ENCODE measurements at places on chromosomes 1 and 21. TPM values are rescaled to one million over a fixed set of nuclear protein-coding genes. Genes with fewer than 3 reads are reported as not detected.

DNA sequence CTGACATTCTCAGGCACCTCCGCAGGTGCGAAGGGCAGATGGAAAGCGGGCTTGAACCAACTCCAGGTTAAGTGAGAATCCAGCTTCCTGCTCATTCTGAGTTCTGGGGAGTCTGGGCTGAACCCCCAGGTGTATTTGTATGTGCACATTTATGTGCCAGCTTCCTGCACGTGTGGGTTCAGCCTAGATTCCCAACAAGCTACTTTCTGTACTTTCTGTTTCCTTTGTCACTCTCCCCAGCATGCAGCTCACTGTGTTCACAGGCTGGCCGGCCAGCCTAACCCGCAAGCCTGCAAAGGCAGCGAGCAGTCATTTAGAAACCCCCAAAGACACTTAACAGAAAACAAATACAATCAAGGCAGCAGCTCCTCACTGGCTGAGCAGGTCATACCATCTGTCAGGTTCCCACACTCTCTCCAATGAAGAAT lies 1.3 kb upstream of the IL19 start:
- no peak for DNase-seq

GRCh38 chr1:192983349-192983980 lies 75.7 kb downstream of the UCHL5 start:
- DNase-seq, result no peak

DNA sequence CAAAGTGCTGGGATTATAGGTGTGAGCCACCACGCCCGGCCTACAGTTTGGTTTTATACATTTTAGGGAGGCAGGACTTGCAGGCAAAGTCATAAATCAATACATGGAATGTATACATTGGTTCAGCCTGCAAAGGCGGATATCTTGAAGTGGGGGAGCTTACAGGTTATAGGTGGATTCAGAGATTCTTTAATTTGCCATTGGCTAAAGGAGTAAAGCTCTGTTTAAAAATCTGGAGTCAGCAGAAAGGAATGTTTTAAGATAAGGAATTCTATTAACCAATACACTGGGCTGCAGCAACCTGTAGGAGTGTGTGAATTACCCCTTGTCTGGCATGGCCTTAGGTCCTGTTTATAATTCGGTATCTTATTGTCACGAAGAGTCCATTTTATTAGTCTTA lies 57.6 kb downstream of the OPTC start:
- no peak for DNase-seq

GRCh38 chr21:35529171-35529863 lies 480.2 kb upstream of the RUNX1 start:
- peak; percentile 41 for DNase-seq

The WDR3 gene
- 20.8 TPM for polyA plus RNA-seq

DNA sequence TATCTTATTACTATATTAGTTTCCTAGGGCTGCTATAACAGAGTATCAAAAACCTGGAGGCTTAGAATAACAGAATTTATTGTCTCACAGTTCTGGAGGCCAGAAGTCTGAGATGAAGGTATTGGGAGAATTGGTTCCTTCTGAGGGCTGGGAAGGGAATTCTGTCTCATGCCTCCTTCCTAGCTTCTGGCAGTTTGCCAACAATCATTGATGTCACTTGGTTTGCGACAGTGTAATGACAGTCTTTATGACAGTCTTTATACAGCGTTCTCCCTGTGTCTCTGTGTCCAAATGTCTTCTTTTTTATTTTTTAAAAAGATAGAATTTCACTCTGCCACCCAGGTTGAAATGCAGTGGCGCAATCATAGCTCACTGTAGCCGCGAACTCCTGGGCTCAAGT lies 15.8 kb upstream of the CENPF start:
- no peak for DNase-seq

DNA sequence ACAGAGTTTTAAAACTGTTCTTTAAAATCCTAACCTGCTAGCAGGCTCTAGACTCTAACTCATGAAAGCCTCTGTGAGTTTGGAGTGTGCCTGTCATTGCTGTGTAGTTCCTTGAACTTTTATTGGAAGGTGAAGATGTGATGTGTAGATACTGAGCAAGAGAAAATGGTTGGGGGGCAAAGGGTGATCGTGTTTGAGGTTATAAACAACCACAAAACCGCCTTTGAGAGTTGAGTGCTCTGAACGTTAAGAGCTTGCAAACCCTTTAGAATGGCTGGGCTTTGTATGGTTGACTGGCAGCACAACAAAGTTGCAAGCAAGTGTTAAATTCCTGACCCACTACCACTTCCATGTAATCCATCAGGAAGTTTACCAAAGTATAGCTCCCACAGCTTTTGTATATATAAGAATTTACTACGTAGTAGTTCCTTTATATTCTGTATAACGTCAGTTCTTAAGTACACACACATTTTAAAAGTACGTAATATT lies 19.6 kb downstream of the BACE2 start:
- no peak for DNase-seq

The ZSWIM5 gene
- 0.61 TPM for polyA plus RNA-seq

DNA sequence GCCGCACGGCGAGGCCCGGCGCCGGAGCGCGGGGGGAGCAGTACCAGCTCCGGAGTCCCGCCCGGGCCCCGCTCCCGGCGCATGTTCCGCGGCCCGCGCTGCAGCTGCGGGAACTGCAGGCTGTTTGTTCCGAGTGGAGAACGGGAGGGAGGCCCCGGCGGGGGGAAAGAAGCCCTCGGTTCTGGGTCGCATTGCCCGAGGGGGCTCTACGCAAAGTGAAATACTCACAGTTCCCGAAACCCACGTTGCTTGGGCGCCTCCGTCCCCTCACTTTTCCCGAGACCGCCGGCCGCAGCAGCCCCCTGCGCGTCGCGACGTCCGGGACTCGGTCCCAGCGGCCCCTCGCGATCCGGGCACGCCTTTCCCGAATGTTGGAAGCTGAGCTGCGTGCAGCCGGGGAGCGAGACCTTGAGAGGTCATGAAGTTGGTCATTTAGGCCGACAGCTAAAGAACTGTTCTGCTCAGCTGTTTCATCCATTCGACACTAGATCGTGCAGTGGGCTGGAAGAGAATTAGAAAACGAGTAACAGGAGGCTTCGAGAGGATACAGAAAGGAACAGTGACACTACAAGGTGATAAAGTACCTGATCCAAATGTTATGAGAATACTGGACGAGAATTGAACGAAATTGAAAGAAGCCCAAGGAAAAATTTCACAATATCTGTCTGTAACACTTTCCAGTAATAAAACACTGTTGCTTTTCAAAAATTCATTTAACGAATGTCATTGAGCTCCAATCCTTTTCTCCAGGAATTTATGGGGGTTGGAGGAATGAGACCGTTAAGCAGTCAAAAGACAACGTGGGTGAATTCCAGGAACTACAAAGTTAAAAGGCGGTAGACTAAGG lies 657 bp upstream of the LIN9 start:
- peak; percentile 46 for DNase-seq

GRCh38 chr1:234533034-234533891 lies 54.3 kb upstream of the TARBP1 start:
- peak; percentile 95 for DNase-seq

DNA sequence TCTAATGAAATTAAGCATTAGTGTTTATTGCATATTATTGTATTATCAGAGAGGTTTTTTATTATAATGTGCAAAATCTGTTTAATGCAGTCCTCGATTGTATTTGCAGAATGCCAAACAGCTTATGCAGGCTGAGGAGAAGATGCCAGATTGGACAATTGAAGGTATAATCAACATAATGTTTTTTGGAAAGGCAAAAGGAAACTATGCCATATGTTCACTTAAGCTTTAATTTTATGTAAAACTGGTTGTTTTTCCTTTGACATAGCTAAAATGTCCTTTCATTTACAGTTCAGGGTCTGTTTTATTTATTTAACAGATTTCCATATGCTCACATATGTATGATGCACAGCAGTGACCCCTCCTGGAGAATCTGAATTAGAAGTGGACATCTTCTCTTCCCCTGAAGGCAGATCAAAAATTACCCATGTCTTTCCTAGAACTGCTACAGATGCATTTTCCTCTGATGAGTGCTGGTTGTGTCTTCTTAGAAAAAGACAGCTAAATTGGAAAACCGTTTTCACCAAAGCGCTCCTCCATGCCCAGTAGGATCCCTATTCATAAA lies 143.5 kb upstream of the USH2A start:
- DNase-seq, result peak; percentile 4
